ENCODE measurements at places on chromosomes 4 and X.
A peak's percentile ranks its signal among the peaks of the same experiment; 100 is the strongest.

- DNase-seq = no peak
Measured at GRCh38 chrX:139902559-139902958, 30.3 kb downstream of the ATP11C start.

GRCh38 chrX:106906361-106906760, 3.2 kb upstream of the RIPPLY1 start:
- DNase-seq = peak; percentile 2

DNA sequence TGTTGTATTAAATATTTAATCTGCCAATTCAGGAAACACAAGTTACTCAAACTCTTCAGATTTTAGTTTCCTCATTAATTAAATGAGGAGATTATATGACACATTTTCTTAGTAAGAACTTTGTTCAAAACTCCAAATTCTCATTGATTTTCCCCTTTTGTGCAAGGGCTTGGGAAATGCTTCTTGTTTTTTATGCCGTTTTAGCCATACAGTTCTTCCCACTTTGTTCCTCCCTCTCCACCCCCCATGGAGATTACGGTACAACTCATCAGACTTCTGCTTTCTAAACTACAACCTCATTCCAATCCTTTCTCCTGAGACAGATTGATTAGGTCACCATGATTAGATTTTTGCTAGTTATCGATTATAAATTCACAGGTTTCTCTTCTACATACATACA, 10.9 kb upstream of the BBS7 start:
- no peak for DNase-seq

- DNase-seq = no peak
Measured at GRCh38 chr4:41696131-41696530, 52.4 kb downstream of the PHOX2B start.

GRCh38 chr4:1198098-1198844, 25.9 kb upstream of the SPON2 start:
- no peak for DNase-seq

GRCh38 chrX:109709129-109709631, 23.9 kb downstream of the ACSL4 start:
- DNase-seq = no peak

- DNase-seq = no peak
Measured at GRCh38 chr4:156528216-156528615, 443.4 kb downstream of the PDGFC start.

DNA sequence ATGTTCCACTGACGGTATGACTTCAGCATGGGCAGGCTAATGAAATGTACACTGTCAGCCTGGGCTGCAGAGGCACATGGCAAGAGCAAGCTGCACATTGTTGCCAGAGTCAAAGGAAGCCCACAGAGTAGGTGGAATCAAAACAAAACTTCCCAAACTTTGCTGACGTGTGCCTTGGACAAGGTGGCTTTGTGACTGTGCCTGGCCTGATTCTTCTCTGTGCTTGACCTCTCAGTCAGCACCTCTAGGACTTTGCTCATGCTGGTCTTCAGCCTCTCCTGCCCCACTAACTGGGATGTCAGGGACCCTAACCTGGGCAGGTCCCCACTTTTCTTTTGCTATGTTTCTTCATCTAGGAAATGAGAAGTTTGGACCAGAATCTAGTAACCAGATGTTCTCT, 40.5 kb upstream of the KIAA1210 start:
- DNase-seq = no peak

DNA sequence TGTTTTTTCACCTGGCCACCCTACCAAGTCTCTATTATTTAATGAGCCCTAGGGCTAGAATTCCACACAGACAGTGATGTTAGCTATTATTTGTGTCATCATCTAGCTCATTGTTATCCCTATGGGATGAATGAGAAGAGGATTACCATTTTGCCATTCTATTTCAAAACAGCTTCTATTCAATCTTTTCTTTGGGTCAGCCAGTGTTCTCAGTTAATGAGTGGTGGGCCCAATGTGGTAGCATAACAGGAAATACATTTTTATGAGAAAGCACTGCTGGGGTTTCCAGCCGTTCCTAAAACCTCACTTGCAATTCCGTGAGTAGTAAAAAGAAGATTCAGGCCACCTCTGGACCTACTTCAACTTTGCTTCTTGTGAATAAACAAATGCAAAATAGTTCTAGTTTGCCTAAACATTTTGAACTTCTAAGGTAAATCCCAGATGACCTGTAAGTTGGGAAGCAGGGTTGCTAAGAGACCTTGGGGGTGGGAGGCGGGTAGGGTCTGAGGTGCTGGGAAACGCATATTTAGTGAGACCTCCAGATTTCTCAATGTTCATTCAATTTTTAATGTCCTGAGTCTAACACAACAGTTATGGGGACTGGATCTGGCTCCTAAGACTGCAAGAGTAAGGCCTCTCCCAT, 24.8 kb upstream of the CYP2U1 start:
- no peak for DNase-seq

Data from dermis microvascular lymphatic vessel endothelial cell (primary cell).